ENCODE measurements at places on chromosomes 3 and 15.

DNA sequence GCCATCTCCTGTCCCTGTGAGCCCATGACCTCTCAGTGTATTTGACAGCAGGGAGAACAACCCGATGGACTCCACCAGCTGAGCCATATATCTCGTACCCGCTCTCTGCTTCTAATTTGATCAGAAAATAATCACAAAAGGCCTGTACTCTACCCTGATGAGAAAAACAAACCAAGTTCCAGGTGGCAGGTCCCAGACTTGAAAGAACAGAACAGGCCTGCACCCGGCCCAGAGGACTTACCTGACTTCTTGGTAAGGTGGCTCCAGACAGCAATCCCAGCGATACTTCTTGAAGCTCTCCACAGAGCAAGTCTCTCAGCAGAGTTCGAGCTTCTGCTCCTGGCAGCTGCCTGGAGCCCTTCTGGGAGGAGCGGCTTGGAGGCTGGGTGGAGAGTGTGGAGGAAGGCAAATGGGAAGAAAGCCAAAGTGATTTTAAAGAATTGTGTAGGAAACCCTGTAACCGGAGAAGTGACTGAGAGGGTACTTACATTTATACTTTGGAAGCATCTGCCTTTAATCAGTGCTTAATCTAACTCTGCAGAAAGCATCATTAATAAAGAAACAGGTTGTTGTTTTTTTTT, 91.6 kb downstream of the SCN11A start:
- no peak for DNase-seq

DNA sequence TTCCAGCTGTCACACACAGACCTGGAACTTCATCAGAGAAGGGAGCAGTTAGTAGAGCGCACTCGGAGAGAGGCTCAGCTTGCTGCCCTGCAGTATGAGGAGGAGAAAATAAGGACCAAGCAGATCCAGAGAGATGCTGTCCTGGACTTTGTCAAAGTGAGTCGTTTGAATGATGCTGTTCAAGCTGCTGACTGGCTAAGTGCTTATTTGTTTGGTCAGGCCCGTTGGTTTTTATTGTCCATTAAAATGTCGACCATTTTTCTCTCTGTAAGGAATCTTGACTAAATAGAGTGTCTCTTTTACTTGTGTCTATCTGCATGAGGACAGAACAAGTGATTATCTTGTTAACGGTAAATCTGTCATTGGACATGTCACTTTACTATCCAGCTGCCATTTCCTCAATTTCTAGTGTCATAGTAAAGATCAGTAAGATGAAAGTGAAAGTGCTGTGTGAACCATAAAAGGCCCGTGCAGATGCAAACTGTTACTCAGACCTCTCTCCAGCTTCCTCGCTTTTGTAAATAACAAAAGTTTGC, 56.9 kb downstream of the LRCH3 start:
- DNase-seq, result no peak

DNA sequence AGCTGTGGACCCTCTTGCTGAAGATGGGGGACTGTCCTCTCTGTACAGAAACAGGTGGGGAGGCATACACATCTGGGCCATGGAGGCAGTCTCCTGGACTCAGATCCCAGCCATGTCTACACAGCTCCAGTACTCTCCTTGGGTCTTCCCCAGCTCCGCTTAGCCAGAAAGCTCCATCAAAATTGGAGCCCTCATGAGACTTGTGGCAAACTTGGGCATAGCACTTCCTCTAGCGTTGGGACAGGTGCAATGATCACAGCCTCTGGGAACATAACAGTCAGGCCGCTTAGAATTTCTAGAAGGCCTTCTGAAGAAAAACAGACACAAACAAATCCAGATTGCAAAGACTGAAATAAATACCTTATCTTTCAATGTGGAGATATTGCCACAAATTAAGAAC, 634.3 kb upstream of the GOLIM4 start:
- no peak for DNase-seq

DNA sequence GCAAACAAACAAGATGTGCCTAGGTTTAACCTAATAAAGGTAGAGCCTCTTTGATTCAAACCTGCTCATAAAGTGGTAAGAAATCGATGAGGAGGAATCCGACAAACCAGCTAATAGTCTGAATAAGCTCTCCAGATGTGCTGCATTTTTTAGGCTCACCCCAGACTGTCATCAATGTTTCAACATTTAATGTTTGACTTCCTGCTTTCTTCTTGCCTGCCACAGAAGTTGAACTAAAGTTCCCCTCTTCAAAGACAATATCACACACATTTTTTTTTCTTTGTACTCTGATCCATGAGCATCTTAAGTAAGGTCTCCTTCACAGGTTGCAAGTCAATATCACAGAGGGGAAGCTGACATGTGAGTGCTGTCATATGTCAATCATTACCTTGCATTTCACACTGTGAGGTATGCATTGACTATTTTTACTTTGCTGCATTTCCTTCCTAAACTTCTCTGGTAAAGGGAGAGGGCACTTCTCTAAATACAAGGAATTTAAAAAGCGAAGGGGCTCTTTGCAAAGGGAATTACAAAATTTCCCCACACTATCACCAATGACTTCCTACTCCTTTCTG, 172.3 kb upstream of the MCTP2 start:
- no peak for DNase-seq

DNA sequence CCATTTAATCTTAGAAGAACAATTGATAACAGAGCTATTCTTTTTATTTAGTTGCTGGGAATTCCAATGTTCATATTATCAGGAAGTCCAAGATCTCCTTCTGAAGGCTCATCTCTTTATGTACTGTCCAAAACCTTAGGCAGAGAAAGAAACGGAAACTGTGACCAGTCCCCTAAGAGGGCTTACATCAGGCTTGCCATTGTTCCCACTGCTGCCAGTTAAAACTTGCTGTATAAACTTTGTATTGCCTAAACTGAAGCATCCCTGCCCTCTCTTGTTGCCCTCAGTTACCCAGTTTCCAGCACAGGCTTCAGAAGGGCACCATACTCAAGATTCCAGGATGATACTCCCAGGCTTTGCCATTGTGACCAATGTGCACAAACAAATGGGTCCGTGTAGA, 435.2 kb upstream of the NAALADL2 start:
- DNase-seq, result no peak

DNA sequence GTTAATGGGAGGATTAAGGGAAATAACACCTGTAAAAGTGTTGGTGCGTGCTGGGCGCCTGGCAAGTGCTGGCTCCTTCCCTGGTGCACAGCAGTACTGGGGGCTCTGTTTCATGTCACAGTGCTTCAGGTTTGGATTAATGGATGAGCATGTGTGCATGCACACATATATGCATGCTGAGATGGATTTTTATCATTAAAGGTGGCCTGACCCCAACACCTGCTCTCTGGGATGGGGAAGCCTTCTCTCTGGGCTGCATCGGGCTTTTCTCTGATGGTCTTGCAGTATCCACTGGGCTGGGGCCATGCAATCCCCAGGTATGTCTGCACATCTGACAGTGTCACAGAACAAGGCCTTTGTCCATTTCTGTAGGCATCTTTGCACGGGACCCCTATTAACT, 127.5 kb upstream of the PLXNA1 start:
- DNase-seq, result no peak

- peak; percentile 5 for DNase-seq
These were observed 178.6 kb upstream of the TRIM42 start for GRCh38 chr3:140499114-140499757.

- DNase-seq, result no peak
These were observed 25.9 kb upstream of the SLC6A6 start for GRCh38 chr3:14376348-14377043.

- DNase-seq, result no peak
These were observed 34.7 kb upstream of the ZPLD1 start for GRCh38 chr3:102400142-102400541.
